Stimulated activated effector memory CD8-positive, alpha-beta T cell treated with anti-CD3 and anti-CD28 coated beads, Interleukin-12 subunit alpha, Interleukin-12 subunit beta, amount 100 ng/mL, for 72 hours (primary cell): ENCODE measurements at places on chromosomes 7 and 10.

DNA sequence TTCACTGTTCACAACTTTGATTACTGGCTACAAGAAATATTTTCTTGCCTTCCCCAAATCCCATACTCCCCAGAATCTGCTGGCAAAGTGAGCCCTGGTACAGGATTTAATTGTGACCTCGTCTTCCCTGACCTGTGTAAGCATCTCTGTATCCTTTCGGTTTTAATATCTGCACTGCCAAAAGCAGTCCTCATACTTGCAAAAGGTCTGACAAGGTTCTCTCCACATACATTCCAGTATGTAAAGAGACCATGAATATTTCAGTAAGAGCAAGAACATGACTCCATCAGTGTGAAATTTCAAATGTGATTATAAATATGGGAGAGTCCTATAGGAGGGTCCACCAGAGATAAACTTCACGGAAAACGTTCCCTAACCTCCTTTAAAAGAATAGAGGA lies 134.0 kb upstream of the TCF7L2 start:
- DNase-seq = no peak

- no peak for DNase-seq
These were observed 9.9 kb downstream of the TAS2R41 start for GRCh38 chr7:143487566-143487965.

- DNase-seq = no peak
These were observed 88.5 kb upstream of the TCERG1L start for GRCh38 chr10:131399981-131400380.

GRCh38 chr10:29804025-29804852 lies 169.5 kb upstream of the SVIL start:
- no peak for DNase-seq
